Nephron progenitor cell (in vitro differentiated cells): ENCODE measurements at places on chromosomes 2 and 18.
A peak's percentile ranks its signal among the peaks of the same experiment; 100 is the strongest.

DNA sequence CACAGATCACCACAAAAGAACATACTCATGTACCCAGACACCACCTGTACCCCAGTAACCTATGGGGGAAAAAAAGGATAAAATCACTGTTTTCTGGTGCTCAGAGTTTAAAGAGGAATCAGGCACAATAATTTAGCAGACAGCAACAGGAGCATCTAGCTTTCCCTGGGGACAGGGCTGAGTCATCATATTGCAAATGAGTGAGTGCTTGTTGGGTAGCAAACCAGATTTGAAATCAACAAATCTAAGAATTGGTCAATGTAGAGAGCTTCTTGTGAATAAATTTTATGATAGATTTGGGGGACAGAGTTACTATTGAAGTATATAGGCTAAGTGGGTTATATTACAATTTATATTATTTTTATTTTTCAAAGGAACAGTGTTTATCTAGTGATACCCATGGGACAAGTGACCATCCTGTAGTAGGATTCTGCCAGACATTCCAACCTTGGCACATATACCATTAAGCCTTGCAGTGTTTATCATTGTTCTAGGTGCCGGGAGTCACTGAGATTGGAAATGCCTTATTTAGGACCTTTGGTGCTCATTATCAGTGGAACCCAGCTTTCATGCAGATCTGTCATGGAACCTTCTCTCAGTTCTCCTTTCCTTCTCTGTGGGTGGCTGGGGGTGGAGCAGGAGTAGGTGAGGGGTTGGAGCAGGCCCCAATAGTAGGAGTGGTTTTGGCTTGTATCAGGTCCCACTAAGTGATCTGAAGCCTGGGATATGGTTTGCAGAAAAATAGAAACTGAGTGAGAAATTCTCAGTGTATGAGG lies 117.2 kb downstream of the CERS6 start:
- DNase-seq, result no peak

- DNase-seq, result no peak
Observed at GRCh38 chr2:12320027-12320734, 396.6 kb upstream of the TRIB2 start.

DNA sequence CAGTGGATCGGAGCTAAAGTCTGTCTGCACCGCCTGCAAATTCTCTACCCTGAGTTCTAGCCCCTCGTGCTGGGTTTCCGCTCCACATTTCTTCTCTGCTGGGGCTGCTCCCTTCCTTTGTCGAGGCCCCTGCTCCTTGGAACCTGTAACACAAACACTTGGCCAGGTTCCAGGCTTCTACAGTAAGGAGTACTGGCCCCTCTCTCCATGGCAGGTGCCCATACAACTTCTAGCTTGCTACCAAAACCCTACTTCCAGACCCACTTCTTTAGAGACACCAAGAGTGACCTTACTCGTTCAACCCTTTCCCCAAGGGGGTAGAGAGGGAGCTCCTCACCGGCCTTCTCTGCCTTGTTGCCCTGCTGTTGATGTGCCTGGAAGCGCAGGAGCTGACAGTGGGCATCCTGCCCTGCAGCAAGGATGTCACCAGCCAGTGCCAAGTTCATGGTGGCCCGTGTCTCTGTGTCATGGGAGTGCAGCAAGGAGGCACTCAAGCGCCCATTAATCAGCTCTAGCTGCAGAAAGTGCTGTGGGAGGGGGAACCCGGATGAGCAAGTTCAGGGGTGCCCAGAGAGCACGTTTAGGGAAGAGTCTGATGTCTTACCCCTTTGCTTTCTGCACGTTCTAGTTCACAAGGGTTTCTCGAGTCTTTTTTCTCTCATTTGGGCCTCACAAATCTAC lies 1.1 kb downstream of the PREB start:
- DNase-seq, result peak; percentile 27

DNA sequence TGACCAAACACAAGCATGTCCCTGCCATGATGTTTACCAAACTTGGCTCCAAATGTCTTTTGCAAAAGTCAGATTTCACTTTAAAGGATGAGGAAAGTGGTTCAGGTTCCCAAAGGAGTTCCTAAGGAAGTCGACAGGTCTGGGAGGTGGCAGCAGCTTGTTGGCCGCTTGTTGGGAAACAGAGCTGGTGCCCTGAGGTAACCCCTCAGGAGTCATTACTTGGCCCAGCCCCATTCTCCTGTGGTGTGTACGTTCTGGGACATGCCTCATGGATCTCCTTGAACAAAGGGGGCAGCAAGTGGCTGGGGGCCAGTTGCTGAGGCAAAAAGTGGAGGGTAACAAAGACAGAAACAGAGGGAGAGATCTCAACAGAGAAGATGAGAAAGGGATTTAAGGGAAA lies 10.9 kb downstream of the TMBIM1 start:
- no peak for DNase-seq

DNA sequence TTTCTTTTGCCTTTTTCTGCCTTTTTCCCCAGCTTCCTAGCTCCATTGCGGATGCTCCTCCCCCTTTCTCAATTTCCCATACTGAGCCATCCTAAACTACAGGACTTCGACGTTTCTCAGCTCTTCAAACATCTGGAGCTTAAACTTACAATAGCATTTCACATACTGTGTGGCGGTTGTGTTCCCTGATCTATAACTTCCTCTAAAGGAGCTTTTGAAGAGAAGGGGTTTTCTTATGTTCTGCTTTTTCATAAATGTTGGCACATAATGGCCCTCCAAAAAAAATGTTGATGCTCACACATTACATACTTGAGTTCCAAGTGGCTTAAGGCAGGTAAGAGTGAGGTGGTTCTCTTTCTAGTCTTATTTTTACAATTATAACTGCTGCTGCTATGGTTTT lies 87.4 kb downstream of the RNF144A start:
- DNase-seq, result no peak

DNA sequence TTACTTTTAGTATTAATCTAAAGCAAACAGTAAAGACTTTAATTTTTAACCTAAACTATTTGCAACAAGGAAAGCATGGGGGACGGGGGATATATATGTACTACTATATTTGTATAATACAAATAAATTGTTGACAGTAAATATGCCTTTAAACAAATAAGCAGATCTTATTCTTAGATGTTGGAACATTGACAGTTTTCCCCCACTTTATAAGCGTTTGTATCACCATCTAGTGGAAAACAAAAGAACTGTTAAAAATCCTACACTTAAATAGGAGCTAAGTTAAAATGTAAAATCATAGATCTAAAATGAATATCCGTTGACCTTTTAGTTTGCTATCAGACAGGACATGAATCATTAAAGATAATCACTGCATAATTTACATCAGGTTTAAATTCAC lies 50.0 kb downstream of the RBBP8 start:
- DNase-seq, result no peak

DNA sequence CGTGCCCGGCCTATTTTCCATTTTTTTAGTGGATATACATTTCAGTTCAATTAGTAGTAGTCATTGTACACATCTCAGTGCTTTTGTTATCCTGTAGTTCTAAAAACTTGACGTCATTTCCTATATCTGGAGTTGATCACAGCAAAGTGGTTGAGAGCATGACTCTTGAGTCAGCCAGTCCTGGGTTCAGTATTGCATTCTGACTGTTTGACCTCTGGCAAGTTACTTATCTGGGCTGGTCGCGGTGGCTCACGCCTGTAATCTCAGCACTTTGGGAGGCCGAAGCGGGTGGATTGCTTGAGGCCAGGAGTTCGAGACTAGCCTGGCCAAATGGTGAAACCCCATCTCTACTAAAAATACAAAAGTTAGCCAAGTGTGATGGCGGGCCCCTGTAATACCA lies 50.4 kb upstream of the PPM1B start:
- no peak for DNase-seq

GRCh38 chr18:4639628-4640310 lies 184.7 kb upstream of the DLGAP1 start:
- DNase-seq, result no peak

DNA sequence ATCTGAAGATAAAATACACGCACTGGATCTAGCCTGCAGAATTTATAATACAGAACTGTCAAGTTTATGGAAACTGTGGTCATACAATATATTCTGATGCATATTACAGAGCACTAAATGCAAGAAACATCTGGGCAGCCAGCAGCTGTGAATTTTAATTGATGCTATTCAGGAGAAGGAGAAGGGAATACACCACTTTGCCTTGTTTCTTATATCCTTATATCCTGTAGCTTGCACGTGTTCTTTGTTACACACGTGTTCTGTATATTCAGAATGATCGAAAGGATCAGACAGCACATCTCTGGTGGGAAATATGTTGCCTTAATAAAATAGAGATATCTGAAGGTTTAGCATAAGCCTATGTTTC lies 335.8 kb downstream of the AGPS start:
- DNase-seq, result no peak

DNA sequence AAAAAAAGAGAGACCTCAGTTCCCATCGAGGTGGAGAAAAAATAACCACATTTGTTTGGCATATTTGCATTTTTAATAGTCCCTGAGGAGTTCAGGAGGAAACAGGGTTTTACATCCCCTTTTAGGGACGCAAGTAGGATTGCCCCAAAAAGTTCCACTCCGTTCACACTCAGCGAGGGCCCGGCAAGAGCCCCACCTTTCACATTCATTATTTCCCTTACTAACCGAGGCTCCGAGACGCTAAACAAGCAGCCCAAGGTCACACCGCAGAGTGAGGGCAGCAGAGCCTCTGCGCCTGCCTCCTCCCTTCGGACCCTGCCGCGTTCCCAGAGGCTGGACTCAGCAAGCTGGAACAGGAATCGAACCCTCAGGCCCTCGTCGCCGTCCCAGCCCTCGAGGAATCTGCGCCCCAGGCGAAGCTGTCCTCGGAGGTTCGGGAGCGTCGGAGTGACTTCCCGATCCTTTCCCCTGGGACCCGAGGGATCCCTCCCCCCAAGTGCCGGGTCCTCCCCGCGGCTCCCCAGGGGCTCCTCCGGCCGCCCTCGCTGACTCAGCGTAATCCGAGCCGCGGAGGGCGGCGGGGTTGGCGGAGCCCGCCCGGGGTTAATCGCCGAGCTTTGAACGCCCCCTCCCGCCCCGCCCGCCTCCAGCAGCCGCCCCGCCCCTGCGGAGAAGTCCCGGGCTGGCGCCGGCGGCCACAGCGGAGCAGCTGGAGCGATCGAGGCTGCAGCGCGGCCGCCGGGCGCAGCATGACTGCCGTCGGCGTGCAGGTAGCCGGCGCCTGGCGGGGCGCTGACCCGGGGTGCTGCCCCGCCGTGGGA lies at the start of gene TMEM37:
Gene TMEM37, plus strand, starts transcription at position 700 of the 821 bp plus-strand sequence. Its CDS starts 50 bp downstream, at position 750.
- DNase-seq, result peak; percentile 88
